ENCODE measurements at places on chromosomes 7 and 10.

GRCh38 chr10:126519185-126519584 lies 130.9 kb upstream of the ADAM12 start:
- DNase-seq, result no peak

DNA sequence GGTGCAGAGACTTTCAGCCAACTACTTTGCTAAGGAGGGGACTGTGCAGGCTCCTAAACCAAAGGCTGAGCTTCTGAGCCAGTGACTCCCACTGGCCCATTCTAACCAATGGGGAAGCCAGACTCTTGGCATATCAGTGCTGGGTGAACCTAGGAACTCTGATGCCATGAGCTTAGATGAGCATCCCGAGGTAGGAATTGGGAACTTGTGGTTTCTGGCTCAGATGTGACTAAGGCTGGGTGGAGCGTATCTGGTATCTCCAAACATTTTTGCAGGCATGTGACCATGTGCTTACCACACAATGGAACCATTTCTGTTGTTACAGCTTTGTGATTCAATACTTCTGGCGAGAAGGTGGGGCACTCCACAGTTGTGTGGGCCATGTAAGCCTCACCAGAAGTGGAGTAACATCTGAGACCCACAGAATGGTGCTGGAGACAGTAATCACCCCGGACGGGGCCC lies 2.5 kb upstream of the AVPI1 start:
- no peak for DNase-seq

DNA sequence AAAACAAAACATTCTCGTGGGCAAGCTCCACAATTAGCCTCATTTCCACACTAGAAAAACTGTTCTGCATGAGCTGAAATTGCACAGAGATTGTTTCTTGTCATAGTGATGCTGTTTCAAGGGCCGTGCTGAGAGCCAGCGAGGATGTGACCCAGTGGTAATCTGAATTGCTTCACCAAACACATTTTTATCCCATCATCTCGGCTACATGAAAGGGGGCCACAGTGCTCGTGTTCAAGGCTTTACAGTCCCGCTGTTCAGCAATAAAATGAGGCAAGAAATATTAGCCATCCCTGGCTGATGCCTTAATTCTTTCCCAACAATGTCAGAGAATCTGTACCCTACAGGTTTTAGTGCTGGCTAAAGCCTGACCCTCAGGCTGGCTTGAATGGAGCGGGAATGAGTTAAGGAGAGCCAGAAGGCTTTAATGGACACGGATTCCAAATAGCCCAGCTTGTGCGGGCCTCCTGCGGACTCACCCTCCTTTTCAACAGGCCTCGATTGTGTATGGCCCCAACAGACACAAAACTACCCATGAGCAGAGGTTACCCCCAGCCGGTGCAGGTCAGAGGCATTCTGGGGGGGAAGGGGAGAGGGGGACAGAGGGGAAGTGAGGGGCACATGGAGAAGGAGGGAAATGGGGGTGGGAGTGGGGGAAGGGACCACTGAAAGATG lies 2.0 kb upstream of the GDF10 start:
- DNase-seq, result no peak

GRCh38 chr10:19874791-19875190 lies 58.6 kb downstream of the PLXDC2 start:
- no peak for DNase-seq

DNA sequence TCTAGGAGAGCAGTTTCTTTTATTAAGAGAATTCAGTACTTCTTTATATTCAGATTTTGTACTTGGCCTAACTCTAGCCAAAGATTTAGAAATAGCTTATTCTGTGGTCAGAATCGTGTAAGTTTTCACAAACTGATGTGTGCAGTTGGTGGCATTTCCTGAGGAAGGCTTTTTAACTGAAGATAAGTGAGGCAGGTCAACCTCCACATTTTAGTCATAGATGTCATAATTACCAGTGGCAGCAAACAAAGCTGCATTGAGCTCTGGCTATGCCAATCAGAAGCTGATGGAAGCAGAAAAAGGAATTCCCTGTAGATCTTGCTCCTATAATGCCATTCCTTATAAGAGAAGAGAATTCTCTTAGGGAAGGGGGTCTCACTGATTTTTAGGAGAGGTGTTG lies 141.3 kb upstream of the SP8 start:
- DNase-seq, result no peak

DNA sequence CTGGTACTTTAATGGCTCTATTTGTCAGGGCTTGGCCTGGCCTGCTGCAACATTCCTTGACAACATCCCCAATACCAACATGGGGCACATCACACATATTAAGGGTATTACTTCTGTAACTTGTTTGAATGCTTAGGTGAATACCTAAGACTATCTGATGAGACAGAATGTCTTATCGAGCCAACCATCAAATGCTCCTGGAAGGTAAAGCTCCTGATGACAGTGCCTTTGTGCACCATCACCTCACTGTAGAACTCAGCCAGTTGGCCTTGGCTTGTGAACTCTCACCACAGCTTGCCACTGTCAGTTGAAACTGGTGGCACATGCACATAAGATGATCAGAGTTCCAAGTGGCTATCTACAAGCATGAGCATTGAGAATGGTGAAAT lies 3.7 kb upstream of the MYO1G start:
- DNase-seq, result no peak
